Melanocyte of skin (primary cell): ENCODE measurements at places on chromosomes 5 and 9. TPM values are rescaled to one million over a fixed set of nuclear protein-coding genes. Genes with fewer than 3 reads are reported as not detected.

The C5orf58 gene
- 4.6 TPM in 1 of 2 replicates, not detected in the other for total RNA-seq

The BHMT2 gene
- total RNA-seq = 2.3 and 2.9 TPM in 2 replicates

The LCN9 gene
- total RNA-seq = not detected in 2 replicates

The LCP2 gene
- 0.31 and 0.67 TPM in 2 replicates for total RNA-seq

The ZNF618 gene
- total RNA-seq = 10.5 and 12.7 TPM in 2 replicates

The GABRA1 gene
- not detected in 2 replicates for total RNA-seq
